ENCODE measurements at places on chromosomes 1 and 21.

- no peak for DNase-seq
Measured at GRCh38 chr1:172154551-172154950, 265.9 kb upstream of the C1orf105 start.

GRCh38 chr1:24316645-24317044 is 2.5 kb upstream of the GRHL3 start:
- DNase-seq, result no peak

DNA sequence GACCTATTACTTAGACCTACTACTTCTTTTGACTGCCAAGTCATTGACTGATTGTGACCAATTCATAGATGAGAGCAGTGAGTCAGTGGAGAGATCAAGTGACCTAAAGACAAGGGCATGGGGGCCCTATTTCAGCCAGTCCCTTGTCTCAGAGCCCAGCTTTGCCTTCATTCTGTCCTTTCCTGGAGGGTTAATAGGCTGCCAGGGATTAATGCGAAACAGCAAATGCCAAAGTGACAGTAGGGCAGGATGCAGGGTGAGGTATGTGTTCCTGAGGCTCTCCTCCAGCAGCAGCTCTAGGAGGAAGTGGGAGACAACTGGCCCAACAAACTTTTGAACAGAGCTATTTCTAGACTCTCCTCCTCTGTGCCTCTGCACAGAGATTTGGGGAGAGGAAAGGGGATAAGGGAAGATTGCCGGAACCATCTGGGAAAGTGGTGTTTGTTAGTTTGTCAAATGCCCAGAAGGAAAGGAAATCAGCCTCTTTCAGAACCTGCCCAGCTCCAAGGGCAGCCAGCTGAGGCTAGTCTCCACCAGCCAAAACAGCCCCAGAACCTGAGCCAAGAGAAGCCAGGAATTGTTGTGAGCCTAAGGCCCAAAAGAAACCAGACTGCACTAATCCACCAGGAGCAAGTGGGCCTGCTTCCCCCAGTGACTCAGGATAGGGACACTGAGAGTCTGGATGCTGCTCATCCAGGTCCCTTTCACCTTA is 4.9 kb upstream of the S100A3 start:
- no peak for DNase-seq

DNA sequence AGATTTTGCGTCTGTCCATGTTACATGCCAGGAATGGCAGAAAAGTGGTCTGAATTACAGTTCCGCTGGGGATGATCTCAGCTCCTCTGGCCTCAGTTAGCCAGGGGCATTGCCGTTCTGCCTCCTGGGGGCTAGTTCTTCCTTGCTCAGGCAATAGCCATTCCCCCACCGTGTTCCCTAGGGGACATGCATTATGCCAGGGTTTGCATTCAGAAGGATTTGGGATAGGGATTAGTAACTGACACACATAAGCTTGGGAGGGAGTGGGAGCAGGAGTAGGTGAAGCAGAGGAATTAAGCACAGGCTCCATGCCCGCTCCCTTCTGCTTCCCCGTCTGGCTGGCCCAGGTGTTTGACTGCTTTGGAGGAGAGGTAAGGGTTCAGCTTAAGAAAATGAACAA is 12.7 kb downstream of the LRRC71 start:
- no peak for DNase-seq

GRCh38 chr1:29708381-29708780 is 472.1 kb downstream of the PTPRU start:
- DNase-seq, result no peak

GRCh38 chr21:26495283-26495849 is 77.7 kb downstream of the CYYR1 start:
- no peak for DNase-seq

DNA sequence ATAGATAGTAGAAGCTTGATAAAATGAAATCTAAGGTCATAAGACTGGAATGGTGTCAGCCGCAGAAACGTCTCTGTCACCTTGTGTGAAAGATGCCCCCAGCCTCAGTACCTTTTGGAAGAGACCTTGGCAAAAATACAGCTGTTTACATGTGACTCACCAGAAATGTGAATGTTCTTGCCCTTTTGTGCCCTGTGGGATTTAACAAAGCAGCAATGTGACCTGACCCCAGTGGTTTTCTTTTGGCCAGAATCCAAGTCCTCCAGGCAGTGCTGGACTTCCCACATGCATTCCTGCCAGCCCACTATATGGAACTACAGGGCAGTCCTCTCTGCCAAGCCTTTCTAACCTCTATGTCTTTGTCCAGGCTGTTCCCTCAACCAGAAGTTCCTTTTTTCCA is 27.2 kb upstream of the LRRC8C start:
- DNase-seq, result no peak

- no peak for DNase-seq
Measured at GRCh38 chr1:38454236-38454635, 405.3 kb downstream of the RRAGC start.

- DNase-seq, result no peak
Measured at GRCh38 chr1:230189824-230190223, 122.8 kb downstream of the GALNT2 start.

DNA sequence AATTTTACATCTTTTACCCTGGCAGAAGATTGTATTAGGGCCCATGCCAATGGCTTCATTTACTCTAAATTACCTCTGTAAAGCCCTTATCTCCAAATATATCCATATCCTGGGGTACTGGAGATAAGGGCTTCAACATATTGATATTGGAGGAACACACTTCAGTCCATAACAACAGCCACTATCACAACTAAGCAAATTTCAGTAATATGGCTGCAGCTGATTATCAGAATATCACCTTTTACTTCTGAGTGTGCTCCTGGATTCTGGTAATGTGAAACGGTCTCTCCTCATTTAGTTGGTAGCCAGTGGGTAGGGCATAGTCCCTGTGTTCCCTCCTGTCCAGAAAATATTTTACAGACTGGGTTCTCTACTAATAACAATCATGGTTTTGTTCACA is 53.3 kb downstream of the IVNS1ABP start:
- no peak for DNase-seq

GRCh38 chr1:107633596-107633995 is 331.4 kb downstream of the VAV3 start:
- DNase-seq, result no peak

- no peak for DNase-seq
Measured at GRCh38 chr21:34942911-34943310, 106.2 kb downstream of the RUNX1 start.

GRCh38 chr1:227949954-227950734 is 2.4 kb upstream of the WNT9A start:
- DNase-seq, result no peak
